ENCODE measurements at places on chromosomes 2 and 18.

GRCh38 chr2:145760781-145761649, 1241.1 kb upstream of the ZEB2 start:
- DNase-seq, result no peak

GRCh38 chr2:219155054-219155644, 5.5 kb downstream of the NHEJ1 start:
- peak; percentile 50 for DNase-seq

DNA sequence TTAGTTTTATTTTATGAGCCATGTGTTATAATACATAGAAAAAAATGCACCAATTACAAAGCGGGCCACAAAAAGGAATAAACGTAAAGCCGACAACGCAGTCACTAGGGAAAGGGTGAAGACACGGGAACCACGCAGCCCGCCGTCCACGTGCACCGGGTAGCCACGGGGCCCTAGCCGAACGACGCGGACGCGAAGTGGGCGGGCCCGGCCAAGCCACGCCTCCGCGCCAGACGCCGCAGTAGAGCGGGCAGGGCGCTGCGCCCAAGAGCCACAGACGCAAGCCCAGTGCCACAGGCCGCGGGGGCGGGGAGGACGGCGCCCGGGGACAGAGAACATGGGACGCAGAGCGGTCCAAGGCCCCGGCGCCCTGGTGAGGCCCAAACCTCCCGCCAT, at the start of gene DUSP28:
TSS of gene DUSP28 (plus strand) at position 274 of the 396 bp plus-strand sequence. CDS start 328 bp downstream, outside the sequence.
- peak; percentile 90 for DNase-seq

DNA sequence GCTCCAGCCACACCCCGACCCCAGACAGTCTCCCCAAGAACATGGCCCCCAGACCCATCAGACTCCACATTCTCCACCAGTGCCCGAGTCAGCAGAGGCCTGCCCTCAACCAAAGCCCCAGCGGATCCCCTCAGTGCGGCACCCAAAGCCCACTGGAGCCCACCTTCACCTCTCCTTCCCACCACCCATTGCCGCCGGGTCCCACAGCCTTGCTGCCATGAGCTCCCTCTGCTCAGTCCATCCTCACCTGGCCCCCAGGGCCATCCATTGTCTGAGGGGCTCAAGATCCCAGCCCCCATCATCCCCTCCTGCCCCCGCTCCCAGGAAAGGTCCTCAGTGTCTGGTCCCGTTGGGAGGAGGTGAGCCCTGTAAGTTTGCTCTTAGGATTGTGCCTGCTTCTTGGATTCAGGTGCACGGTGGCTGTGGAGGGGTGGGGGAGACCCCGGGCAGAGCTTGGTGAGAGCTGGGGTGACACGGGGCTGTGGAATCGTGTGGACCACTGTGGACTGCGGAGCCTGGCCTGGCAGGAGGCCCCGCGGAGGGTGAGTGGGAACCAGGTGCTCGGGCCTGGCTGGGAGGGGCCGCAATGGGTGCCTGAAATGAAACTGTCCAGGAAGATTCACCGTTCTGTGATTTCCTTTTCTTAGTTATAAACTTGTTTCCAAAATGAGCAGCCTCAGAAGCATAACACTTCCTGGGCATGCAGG, 32.7 kb upstream of the GPC1 start:
- no peak for DNase-seq

GRCh38 chr2:183040604-183041003, 2.3 kb upstream of the NCKAP1 start:
- no peak for DNase-seq

- no peak for DNase-seq
Measured at GRCh38 chr18:21315741-21316197, 73.7 kb downstream of the GREB1L start.

GRCh38 chr2:78132391-78133370, 610.5 kb upstream of the LRRTM4 start:
- DNase-seq, result no peak

DNA sequence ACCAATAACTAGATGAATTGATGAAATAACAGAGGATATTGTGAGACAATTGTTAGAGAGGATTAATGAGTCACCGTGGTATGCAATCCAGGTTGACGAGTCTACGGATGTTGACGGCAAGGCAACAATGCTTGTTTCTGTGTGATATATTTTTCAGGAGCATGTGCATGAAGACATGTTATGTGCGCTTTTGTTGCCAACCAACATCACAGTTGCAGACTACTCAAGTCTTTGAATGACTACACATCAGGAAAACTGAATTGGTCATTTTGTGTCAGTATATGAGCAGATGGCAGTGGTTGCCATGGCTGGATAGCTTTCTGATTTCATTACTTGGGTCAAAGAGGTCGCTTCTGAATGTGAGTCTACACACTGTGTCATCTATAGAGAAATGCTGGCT, 96.8 kb upstream of the CRACDL start:
- DNase-seq, result no peak

DNA sequence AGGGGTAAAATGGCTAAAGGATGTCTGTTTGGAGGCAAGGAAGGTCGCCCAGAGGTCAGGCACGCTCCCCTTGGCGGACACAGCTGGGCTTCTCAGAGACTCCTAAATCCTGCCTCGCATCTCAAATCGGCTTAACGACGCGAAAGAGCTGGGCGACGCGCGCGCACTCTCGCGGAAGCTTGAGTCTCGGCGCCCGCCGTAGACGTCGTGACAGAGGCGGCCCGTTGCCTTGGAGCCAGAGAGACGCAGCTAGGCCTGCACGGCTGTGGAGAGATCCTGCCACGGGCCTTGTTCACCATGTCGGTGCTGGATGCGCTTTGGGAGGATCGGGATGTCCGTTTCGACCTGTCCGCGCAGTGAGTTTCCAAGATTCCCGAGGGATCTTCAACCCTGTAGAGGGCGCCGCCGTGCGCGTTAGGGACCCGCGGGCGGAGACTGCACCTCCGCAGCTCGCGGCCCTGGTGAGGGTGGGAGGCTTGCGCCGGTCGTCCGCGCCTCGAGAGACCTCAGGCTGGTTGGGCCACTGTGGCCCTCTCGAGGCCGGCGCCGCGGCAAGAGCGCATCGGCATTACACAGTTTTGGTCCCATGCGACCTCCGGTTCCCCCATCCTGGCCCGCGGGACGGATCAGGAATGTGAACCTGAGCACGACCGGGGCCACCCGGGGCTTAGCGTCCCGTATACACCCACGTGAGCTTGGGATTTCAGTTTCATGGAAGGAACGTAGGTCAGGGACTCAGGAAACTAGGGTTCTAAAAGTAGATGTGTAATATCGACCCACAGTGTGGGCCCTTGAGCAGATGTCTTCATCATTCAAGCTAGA, at the start of gene BBS5:
TSS of gene BBS5 (plus strand) at position 238 of the 822 bp plus-strand sequence. CDS start at position 298, 60 bp downstream.
- DNase-seq, result peak; percentile 61

GRCh38 chr2:1806254-1806653, 61.9 kb upstream of the PXDN start:
- no peak for DNase-seq

GRCh38 chr2:175107146-175107545, 60.9 kb downstream of the ATF2 start:
- no peak for DNase-seq

DNA sequence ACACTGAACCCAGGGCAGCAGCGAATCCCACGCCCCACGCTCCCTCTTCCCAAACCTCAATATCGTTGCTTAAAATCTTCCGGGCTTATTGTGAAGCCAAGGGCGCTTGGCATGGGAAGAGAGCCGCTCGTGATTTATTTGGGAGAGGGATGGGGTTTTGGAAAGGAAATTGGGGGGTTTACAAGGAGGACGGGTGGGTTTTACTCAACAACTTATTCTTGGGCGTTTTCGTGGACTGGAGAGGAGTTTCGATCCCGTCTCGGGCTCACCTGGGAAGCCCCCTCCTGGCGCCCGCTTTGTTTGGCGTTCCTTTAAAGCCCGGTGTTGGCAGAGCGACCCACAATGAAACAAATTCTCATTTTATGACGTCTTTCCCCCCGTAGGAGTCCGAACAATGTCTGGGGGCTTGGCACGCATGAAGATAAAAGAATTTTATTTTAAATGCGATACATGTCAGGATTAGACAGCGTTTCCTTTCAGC, 135.3 kb downstream of the INSIG2 start:
- DNase-seq, result no peak
